ENCODE measurements at places on chromosomes 12 and 14.

GRCh38 chr14:50826681-50827080, 4.3 kb downstream of the NIN start:
- no peak for DNase-seq

DNA sequence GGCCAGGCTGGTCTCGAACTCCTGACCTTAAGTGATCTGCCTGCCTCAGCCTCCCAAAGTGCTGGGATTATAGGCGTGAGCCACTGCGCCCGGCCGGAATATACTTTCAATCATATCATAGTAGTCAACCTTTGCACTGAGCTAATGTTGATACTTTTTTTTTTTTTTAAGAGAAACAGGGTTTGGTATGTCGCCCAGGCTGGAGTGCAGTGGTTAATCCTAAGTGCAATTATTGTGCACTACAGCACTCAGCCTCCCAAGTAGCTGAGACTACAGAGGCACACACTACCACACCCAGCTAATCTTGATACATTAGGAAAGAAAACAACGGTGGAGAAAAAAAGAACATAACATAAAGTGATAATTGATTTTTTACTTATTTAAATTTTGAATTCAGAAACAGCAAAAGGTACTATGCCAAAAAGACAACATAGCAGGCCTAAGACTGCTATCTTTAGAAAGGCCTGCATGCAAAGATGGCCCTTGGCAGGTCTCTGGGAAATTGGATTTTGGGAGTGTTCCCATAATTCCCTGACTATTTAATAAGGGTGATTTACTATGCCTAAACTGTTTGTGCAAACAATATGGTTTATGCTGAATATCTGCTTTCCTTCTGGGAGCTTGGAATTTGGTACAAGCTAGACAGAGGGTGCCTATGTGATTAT, 15.5 kb downstream of the BTBD7 start:
- DNase-seq = no peak

- DNase-seq = no peak
Observed at GRCh38 chr14:74942608-74943007, 12.8 kb downstream of the PGF start.

DNA sequence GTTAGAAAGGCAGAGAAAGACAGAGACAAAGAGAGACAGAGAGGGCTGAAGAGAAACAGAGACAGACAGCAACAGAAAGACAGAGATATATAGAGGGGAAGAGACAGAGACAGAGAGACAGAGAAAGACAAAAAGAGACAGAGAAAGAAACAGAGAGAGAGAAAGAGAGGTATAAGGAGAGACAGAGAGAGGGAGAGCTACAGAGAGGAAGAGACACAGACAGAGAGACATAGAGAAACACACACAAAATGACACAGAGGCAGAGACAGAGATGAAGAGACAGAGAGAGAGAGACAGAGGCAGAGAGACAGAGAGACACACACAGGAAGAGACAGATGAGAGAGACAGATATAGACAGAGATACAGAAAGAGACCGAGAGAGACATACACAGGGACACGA, 168.6 kb downstream of the TMEM121 start:
- no peak for DNase-seq

- DNase-seq = no peak
Observed at GRCh38 chr12:5571115-5571514, 139.2 kb downstream of the NTF3 start.

DNA sequence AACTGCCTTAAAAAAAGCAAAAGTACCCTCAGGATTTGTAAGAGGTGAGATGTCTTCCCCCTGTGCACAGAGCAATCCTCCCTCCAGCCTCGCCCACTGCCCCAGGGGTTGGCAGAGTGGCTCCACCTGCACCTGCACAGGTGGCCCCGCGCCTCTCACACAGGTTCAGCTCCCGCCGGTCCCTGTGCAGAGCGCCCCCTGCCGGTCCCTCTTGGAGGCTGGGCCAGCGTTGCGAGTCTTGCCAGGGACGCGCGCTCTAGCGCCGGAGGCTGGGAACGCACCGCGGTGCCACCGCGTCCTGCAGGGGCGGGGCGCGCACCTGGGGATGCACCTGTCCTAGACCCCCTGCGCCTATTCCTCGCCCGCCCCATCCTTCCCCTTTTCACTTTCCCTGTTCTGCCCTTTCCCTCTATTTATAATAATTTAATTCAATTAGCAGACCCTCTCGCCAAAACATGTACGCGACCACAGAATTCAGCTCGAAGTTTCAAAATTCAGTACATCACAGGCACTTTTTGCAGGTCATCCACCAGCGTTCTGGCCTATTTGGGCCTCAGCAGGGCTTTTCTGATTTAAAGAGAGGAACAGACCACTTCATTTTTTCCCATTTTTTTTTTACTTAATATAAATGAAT, 618.6 kb downstream of the AACS start:
- no peak for DNase-seq

DNA sequence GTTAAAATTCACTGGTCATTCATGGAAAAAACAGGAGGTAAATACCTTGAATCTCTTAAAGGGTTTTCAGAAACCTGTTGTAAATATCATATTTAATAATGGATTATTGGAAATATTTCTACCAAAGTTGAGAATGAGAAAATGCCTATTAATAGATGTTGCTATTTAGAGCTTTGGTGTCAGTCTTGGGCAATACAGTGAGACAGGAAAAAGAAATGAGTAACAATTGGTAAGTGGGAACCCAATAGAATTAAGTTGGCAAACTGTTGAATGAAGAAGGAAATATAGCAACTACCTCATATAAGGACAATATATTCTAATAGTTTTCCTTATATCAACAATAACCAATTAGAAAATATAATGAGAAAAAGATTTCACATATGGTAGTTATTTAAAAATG, 78.0 kb downstream of the ATF7IP start:
- DNase-seq = no peak

DNA sequence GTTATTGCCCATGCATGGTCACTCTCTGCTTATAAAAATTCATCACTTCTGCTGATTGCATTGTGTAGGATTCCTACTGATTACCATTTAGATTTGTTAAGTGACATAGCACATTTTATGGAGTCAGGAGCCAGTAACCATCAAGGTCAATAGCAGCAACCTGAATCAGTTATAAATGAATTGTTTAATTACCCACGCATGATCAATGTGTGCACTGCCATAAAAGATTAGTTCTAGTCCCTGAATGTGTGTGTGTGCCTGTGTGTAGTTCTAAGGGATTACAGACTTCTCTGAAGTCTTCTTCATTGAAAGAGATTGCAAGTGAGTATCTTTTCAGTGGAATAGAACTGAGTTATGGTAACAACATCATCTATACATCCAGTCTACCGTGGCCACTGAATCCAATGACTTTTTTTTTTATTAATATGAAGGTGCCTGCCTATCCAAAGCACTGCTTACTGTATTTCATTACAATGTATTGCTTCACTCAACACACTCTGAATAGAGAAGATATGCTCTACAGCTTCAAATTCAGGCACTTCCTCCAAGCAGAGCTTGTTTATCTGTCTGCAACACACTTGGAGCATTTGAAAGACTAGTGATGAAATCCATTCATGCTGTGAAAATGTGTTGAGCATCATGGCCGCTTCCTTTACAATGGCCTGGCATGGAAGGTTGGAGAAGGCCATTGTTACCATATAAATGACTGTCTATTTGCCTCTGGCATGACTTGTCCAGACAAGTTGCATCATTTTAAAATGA, 381.7 kb downstream of the DIO2 start:
- DNase-seq = no peak

DNA sequence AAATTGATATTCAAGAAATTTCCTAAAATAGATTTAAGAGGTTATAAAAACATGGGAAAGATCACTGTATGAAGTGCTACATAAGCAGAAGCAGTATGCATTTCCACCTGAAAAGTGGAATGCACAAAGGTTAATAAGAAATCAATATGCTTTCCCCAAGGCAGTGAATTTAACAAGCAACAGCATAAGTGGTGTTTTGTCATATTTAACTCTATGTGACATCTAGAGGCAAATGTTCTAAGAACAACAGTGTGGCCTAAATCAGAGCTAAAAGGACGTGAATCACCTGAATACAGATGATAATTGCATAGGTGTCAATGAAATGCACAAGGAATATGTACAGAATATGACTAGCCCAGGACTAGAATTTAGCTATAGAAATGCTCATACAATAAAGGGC, 49.5 kb downstream of the SLC2A13 start:
- no peak for DNase-seq

DNA sequence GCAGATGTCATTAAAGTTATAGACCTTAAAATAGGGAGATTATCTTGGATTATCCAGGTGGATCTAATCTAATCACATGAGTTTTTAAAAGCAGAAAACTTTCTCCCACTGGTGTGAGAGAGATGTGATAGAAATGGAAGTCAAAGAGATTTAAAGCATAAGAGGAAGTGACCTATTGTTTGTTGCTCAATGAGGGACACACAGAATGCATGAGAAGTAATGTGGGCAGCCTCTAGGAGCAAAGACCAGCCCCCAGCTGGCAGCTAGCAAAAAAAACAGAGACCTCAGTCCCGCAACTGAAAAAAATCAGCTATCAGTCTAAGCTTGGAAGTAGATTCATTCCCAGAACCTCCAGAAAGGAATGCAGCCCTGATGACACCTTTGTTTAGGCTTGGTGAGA, 24.6 kb upstream of the ANP32D start:
- DNase-seq = no peak
